ENCODE measurements at places on chromosomes 12 and 14. TPM values are rescaled to one million over a fixed set of nuclear protein-coding genes. Genes with fewer than 3 reads are reported as not detected.

FGF6 gene
- not detected for total RNA-seq

EGLN3 gene
- total RNA-seq = 133 TPM

RERGL gene
- total RNA-seq = 0.94 TPM

FAM161B gene
- 3.8 TPM for total RNA-seq

CD69 gene
- total RNA-seq = 1.1 TPM

HOXC11 gene
- total RNA-seq = not detected

ADGRD1 gene
- total RNA-seq = 83.6 TPM

LMNTD1 gene
- not detected for total RNA-seq

KRT75 gene
- total RNA-seq = not detected

DNA sequence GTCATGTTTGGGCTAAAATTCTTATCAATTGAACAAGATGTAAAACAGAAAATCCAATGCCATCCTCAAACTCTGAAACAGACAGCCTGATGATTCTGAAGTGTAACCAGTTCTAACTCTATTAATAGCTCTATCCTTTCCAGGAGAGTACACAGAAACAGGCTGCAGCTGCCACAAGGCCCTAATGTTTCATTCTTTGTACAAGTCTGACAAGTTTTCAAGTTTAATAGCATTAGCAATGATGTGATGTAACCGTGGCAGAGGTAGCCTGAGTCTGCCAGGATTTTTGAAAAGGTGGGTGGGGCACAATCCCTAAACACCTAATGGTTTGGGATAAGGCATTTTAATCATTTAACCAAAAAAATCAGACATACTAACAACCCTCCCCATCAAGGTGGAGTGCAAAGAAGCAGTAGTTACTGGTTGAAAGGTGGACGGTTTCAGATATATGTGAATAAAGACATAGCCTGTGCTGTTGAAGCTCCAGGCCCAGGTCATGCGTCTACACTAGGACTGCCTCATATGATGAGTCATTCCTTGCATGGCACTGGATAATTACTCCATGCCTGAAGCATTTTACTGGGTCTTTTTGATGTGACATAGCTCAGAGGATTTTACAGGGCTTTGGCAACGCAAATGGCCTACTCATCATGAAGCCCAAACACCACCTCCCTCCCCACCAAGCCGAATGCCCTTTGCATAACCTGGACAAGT, 145.1 kb upstream of the GRIP1 start:
- DNase-seq = no peak

GRCh38 chr12:108691998-108692808, 39.1 kb downstream of the CORO1C start:
- peak; percentile 41 for DNase-seq

DNA sequence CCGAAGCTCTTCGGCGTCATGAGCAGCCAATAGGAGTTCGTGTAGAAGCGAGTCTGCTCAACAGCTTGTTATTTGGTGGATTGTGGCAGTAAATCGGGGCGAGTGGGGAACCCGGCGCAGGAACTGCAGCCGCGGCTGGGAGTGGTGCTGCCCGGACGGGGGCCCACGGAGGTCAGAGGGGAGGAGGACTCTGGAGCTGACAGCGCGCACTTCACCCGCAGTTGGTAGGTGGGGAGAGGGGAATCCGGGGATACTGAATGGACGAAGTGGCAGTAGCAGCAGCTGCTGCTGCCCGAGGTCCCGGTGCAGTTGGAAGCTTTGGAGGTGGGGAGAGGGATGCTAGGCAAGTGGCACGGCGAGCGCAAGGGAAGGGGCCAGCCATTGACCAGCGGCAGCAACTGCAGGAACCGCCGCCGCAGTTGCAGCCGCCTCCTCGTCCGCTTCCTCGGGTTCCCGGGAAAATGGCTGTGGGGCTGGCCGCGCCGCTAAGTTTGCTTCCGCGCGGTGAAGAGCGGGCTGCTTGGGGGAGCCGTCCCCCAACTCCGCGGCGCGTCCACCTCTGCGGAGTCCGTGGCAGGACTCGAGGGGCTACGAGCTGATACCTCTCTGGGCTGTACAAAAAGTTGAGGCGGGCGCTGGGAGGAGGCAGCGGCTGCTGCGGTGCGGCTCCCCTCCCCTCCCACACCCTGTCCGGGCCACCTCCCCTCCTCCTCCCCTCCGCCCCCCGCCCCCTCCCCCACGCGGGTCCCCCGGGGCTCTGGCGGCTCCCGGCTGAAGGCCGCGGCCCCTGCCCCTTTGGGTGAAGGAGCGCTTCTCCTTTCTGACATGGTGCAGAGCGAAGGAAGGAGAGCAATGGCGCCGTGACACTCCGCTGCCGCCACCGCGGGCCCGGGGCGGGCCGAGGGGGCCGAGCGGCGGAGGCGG, at the start of gene ARID4A:
TSS of gene ARID4A (plus strand) at position 79 of the 924 bp plus-strand sequence. CDS start 1,300 bp downstream, outside the sequence.
- peak; percentile 83 for DNase-seq

DNA sequence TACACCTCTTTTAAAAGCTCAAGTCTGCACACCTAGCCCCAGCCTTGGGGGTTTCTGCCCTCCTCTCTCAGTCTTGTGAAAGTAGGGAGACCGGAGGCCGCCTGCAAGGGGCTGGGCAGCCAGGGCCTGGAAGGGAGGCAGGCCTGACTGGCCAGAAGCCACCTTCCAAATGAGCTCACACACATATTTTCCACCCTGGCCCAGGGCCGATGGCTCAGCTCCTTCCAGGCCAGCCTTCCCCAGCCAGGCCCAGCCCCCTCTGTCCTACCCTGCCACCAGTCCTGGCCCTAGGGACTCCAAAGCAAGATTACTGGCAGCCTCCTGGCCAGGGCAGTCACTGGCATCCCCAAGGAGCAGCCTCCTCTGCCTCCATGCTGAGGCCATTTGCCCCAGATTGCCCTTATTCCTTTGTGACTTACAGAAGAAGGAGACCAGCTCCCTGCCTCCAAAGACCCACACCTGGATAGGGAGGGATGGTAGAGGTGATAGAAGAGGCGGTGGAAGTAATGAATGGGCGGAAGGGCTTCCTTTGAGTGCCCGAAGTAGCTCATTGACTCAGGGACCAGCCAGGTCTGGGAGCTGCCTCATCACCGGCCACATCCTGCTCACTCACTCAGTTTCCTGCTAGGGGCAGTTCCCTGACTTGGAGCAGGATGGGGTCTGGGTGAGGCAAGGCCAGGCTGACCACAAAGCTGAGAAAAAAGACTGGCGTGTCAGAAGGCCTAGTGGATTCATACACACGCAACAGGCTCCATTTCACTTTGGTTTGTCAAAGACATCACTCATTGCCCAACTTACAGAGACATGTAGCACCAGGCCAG, 14.8 kb downstream of the MMP14 start:
- peak; percentile 94 for DNase-seq

DNA sequence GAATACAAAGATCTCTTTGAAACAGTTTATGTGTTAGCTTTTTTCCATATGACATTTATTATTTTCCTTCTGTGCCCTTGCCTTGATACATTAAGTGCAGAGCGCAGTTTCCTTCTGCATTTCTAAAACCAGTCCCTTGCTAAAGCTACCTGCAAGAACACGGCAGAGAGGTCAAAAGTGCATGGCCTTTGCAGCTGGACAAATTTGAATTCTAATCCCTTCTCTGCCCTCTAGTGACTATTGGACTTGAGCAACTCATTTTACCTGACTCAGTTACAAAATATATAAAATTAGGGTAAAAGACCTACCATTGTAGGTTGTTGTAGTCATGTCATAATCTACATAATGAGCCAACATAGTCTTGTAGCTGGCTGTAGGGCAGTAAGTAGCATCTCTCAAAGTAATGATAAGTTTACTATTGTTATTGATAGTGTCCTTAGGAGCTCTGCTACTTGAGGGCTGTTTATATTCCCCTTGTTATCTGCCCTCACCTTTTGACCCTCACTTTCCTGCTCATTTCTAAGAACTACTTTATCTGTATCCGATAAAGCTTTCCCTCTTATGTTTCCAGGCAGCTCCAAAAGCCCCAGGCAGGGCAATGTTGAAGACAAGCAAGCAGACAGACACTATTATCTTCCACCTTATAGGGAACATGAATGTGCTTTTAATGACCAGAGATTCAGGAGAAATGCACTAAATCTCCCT, 120.0 kb upstream of the PDZRN4 start:
- no peak for DNase-seq

- no peak for DNase-seq
Observed at GRCh38 chr12:51836041-51836826, 12.3 kb downstream of the FIGNL2 start.

- DNase-seq = no peak
Observed at GRCh38 chr12:123033392-123034021, 53.0 kb downstream of the ARL6IP4 start.

- DNase-seq = no peak
Observed at GRCh38 chr12:29929295-29929694, 145.6 kb upstream of the TMTC1 start.

DNA sequence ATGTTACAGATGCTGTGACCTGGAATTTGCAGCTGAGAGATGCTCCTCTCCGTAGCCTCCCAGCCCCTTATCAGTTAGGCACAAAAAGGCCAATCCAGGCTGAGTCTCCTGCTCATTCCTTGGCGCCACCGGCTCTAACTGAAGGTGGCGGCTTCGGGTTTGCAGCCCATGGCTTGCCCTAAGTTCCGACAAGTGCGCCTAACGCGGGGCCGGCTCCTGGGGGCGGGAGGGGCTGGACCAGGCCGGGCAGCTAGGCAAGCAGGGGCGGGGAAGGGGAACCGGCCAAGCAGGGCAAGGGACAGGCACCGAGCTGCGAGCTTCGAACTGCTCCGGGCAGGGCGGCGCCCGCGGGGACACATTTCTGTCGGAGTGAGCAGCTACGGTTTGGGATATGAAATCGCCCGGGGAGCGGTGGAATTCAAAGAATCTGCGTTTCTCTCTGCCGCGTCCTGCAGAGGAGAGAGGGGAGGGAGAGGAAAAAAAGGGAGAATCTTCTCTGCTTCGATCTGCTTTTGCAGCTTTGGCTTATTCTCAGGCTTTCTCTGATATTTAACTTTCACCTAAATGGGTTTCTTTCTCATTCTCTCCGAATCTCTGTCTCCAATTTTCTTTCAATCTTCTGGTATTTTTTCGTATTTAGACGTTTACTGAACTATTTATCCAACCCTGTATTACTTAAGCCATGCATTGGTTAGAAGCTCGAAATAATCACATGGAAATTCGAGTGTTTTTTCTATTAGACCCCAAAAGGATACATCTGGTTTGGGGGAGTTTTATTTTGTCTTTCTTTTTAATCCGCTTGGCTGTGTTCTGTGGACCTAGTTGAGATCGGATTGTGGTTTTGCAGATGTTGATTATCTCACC, 1.6 kb upstream of the HOXC12 start:
- DNase-seq = no peak

DNA sequence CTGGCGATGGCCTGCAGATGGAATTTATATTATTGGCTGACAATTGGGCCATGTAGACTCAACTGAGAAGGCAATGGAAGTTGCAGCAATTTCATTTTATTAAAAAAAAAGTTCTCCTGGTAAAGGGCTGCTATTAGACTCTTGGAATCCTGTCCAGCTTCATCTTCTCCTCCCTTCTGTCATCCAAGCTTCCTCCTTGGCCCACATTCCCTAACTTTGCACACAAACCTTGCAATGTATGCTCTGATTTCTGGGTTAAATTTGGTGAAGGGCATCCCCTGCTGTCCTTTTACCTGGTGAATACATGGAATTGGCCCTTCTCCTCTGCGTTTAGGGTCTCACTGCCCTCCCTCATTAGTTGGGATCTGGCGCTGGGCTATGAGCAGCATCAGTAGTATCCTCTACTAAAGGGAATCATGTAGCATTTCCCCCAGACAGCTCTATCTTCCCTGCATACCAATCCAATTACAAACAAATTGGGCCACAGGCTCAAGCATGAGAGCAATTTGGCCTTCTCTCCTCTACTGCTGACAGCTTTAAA, 336.9 kb downstream of the BMP4 start:
- no peak for DNase-seq

GRCh38 chr12:15520083-15520482, 197.8 kb downstream of the PTPRO start:
- DNase-seq = no peak

DNA sequence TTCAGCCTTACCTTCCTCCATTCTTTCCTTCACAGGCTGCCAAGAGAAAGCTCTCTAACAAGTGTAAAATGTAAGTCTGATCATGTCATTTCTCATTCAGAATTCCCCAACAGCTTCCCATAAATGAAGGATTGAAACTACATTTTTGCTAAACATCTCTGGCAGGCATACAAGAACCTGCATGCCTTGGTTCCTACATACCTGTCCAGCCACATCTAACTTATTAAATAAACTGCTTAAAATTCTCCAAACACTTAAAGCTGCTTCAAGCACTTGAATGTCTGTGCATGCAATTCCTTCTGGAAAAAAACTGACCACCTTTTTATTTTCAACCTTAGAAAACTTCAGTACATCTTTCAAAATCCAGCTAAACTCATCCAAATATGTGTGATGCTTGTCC, 84.4 kb upstream of the DCN start:
- no peak for DNase-seq

- no peak for DNase-seq
Observed at GRCh38 chr12:57299514-57300016, 48.6 kb upstream of the STAC3 start.

- no peak for DNase-seq
Observed at GRCh38 chr14:51578853-51579252, 72.9 kb upstream of the FRMD6 start.

- DNase-seq = no peak
Observed at GRCh38 chr12:49983892-49984291, 11.1 kb downstream of the AQP6 start.

DNA sequence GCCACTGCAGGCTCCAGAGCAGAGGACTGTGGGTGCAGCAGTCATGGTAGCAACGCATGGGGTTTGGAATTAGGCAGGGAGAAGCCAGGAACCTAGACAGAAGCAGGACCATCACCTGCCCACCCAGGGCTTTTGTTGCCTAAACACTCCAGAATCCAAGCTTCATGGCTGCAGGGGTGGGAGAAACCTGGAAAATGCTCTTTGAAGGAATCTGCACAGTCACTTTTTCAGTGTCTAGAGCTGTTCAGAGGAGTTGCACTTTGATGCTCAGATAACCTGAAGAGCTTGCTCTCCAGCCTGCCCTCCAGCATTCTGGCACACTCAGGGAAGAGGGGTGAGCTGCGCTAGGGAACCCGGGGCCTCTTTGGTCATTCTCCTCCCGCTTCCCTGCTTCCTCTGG, 1.6 kb upstream of the CELA1 start:
- DNase-seq = no peak

GRCh38 chr12:30835216-30835615, 80.5 kb upstream of the CAPRIN2 start:
- DNase-seq = no peak

DNA sequence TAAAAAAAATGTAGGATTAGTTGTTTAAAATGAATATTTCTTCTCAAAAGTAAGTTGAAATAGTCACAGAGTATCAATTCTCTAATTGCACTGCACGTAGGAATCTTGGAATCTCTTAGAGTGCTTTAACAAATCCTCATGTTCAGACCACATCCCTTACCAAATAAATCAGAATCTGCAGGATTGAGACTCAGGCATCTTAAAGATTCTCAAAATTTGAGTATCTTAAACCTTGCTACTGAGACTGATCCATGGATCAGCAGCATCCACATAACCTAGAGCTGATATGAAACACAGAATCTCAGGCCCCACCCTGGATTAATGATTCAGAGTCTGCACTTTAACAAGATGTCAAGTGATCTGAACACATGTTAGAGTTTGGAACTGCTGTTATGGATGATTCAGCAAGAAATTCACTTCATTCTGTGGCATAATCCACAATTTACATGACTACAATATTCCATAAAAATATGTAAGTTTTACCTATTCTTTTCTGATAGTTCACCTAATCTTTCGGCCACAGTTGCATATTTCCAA, 58.7 kb downstream of the ADAMTS20 start:
- no peak for DNase-seq

- no peak for DNase-seq
Observed at GRCh38 chr14:41901089-41901488, 294.4 kb downstream of the LRFN5 start.

GRCh38 chr14:88424573-88424972, 39.1 kb downstream of the SPATA7 start:
- DNase-seq = no peak

Measured in left ventricle myocardium superior (tissue), 1 donor.